ENCODE measurements at places on chromosomes 2 and 18.

GRCh38 chr18:75714766-75715165, 287.3 kb upstream of the SMIM21 start:
- DNase-seq, result no peak

DNA sequence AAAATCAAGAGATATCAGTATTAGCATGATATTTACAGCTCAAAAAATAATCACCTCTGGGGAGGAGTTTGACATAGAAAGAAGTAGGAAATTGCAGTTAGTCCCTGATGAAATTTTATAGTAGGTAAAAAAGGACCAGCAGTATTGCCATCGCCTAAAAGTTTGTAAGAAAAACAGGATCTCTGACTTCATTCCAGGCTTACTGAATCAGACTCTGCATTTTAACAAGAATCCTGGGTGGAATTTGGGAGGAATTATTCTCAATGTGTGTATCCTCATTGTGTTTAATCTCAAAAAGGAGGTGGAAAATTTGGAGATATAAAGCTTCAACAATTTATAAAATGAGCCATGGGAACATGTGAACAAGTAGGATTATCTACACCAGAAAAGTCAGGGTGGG, 31.2 kb upstream of the STAT1 start:
- no peak for DNase-seq

GRCh38 chr2:98548920-98549818, 59.1 kb downstream of the COA5 start:
- no peak for DNase-seq

- DNase-seq, result no peak
Measured at GRCh38 chr2:56185582-56186046, 1.8 kb downstream of the CCDC85A start.

- DNase-seq, result no peak
Measured at GRCh38 chr18:22813648-22814328, 119.3 kb upstream of the RBBP8 start.

GRCh38 chr2:174873471-174873870, 109.2 kb upstream of the CHRNA1 start:
- no peak for DNase-seq

GRCh38 chr18:59466980-59467379, 107.9 kb upstream of the LMAN1 start:
- no peak for DNase-seq

DNA sequence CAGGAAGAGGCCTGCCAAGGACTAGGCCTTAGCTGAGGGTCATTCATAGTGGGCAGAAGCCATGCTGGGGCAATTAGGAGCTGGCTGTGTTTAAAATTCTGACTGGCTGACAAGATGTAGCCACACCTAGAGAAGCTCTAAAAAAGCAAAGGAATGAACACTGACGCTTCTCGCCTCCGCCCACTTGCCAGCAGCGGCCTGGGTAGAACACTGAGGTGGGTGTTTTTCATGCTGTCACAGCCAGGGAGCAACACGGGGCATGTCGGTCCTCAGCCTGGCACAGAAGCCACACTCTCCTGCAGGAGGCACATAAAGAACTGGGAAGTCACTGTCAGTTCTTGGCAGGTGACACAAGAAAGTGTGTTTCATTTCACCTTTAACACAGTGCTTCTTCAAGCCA, 10.4 kb downstream of the CHST10 start:
- no peak for DNase-seq

DNA sequence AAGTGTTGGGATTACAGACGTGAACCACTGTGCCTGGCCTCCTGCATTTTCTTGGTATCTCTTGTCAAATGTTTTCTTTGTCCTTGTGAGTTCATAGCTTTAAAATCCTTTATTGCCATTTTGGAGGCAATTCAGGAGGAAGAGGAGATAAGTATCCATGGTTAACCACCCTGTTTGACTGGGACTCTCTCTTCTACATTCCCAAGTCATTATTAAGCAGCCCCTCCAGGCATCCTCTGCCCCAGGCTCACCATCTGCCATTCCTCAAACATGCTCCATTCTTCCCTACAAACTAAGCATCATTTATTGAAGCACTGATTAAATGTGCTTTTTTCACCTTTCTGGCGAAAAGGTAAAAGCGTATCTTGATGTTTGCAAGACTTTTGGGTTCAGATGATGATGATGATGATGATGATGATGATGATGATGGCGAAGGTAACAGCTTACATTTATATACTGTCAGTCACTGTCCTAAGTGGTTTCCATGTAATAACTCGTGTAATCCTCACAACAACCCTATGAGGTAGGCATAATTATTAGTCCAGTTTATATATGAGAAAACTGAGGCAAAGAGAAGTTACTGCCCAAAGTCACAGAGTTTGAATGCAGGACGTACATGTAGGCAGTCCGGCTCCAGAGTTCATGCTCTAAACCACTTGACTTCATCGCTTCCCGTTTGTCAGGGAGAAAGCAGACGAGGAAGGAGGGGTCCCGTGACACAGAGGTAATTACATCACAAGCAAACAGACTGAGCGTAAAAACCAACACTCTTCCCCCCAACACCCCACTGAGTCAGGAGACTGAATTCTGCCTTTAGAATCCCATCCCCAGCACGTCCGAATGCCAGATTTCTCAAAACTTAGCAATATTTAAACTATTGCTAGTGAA, 69.7 kb upstream of the ACKR3 start:
- DNase-seq, result no peak

GRCh38 chr2:220226076-220226475, 598.6 kb downstream of the SLC4A3 start:
- no peak for DNase-seq

DNA sequence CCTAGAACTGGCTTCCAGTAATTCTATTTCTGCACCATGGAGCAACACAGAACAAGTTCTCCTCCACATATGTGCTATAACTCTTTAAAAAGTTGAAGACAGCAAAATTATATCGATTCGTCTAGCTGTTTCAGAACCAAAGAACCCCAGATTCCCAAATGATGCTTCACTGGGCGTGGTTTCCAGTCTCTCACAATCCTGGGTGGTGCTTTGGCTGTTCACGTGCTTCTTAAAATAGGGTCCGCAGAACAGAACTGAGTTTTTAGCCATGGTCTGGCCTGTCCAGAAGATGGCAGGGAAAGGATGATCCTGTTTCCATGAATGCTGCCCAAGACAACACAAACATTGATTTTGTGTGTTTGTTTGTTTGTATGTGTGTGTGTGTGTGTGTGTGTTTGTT, 37.6 kb upstream of the PARD3B start:
- DNase-seq, result no peak

DNA sequence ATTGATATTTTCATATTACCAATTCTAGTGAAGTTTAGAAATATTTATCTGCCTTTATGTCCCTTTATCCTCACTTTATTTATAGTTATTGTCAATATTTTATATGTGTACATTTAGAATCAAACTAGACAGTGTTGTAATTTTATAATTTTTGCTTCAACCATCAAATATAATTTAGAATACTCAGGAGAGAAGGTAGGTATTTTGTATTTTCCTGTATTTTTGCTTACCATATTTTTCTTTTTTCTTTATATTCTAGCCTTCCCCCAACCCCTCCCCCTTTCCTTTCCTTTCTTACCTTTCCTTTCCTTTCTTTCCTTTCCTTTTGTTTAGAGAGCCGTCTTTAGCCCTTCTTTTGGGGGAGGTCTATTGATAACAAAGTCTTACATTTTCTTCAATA, 140.2 kb downstream of the LRRTM1 start:
- DNase-seq, result no peak

DNA sequence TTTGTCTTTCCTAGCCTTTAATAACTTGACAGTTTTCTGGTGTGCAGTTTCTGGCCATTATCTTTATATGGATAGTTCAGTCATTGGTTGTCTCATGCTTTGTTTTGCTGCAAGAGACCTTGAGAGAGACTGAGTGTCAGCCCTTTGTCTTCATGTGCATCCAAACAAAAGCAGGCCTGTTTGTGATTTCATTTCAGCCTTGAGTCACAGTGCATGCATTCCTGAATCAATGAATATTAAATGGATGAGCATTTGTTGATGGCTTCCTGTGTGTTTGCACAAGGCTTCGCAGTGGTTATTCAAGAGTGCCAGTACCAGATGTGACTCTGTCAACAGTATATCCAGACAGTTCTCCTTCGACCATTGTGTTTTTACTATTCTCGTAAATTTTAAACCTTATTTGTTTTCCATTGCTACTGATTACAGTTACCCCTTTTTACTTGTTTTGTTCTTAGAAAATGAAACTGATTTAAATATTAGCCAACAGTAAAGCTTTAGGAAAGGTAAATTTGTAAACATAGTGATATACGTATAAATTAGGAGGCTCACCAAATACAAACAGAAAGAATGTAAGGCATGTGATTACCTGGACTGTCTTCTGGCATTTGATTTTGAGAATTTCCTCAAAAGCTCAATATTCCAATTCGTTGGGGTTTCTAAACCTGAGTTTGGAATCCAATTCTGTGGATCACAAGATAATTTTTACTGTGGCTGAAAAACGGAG, 319.8 kb downstream of the CTNNA2 start:
- no peak for DNase-seq

DNA sequence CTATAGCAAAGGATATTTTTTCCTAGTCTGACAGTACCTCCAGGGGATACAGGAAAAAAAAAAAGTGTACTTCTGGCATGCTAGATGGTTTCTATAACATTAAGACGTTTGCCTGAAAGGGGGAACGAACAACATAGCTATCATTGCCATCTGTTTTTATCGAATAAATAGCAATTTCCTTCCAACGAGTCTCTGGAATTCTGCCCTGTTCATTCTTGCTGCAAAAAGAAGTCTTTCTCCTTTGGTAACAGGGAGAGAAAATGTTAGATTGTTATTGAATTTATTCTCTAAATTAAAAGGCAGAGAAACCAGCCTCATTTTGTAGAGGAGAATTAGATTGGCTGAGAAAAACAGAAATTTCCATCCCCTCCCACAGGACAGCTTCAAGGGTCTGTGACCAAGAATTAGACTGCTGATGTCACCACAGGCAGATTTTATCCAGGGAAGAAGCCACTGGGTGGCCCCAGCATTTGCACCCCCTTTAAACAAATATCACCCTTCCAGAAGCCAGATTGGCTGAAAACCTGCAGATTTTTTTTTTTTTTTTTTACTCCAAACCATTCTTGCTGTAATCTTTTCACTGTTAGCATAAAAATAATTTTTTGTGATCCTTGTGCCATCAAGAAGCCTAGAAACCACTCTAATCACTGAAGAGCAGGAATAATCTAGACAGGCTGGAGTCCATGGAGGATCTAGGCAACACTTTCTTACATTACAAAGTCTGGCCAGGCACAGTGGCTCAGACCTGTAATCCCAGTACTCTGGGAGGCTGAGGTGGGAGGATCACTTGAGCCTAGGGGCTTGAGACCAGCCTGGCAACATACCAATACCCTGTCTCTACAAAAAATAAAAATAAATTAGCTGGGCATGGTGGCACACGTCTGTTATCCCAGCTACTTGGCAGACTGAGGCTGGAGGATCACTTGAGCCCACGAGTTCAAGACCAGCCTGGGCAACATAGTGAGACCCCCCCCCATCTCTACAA, 12.0 kb downstream of the WDFY1 start:
- no peak for DNase-seq

DNA sequence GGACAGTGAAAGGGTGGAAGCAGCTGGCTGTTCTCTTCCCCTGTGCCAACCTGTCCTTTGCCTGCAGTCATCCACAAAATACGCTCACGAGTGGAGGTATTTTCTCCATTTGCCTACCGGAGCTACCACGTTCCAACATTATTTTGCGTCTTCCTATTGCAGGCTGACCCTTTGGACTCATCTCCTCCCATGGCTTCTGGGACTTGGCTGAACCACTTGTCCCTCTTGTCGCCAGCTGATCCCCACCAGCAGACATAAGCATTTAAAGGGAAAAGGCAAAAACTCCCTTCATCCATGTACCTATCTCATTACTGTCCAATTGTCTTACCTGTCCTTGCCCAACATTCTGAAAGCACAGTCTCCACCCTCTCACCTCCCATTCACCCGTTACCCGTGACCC, 13.0 kb downstream of the C2orf74 start:
- DNase-seq, result no peak

GRCh38 chr2:39898934-39899333, 119.9 kb upstream of the THUMPD2 start:
- DNase-seq, result no peak

GRCh38 chr2:74095632-74096031, 52.1 kb downstream of the BOLA3 start:
- DNase-seq, result no peak

DNA sequence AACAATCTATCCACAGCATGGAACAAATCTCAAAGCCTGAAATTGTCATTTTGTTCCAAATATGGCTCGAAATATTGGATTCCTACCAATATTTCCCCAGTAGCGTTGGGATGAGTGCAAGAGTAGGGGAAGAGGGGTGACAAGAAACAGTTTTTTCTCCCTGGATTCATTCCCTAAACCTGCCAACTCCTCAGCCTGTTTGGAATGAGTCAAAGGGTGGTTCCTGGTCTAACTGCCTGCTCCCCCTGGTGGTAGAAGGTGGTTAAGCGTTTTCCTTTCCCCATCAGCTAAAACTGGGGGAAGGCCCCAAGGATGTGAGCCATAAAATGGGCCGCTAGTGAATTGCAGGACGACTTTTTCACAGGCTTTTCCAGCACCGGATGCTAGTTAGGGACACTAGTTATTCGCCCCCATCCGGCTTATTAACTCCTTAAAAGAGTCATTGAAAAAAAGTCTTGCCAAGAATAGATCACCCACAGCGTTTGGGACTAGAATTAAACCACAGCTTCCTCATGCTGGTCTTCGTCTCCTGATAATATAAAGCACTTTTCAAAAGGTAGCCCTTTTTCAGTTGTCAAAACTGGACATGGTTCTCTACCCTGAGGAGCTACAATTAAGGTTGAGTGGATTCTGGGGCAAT, 72.5 kb downstream of the DHRS9 start:
- peak; percentile 52 for DNase-seq

- DNase-seq, result no peak
Measured at GRCh38 chr2:227308784-227309183, 16.3 kb upstream of the MFF start.

DNA sequence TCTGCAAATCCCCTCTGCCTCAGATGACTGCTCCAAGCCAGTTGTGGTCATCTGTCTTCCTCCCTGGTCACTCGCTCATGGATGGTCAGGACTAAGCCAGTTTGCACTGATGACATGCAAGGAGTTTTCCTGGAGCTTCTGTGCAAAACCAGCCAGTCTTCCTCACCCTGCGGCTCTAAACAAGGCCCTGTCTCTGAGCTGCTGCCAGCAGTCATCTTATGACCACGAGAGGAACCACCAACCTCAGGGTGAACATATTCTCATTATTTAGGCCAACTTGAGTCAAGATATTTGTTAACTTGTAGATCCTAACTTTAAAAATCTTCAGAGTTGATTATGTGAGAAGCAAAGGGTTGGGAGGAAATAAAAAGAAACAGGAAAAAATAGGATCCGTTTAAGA, 119.9 kb upstream of the CAB39 start:
- no peak for DNase-seq

- DNase-seq, result no peak
Measured at GRCh38 chr2:48414980-48415835, 114.7 kb upstream of the STON1 start.

DNA sequence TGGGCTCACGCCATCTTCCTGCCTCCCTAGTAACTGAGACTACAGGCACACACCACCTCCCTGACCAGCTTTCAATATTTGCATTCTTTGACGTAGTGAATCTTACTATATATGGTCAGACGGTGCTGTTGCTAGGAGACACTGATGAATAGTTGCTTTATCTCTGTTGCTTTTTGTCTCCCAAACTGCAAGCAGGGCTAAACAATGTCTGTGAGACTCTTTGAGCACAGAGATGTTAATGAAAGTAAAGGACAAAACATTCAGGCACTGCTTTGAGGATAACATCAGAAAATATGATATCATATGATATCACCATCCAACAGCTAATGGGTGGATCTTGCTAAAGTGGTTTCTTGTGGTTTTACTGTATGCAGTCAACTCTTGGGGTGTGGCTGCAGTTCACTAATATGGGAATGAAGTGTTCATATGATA, 43.0 kb downstream of the EMILIN2 start:
- no peak for DNase-seq

GRCh38 chr2:8043295-8043694, 638.6 kb upstream of the ID2 start:
- DNase-seq, result no peak
